ENCODE measurements at places on chromosomes 7 and 10. TPM values are rescaled to one million over a fixed set of nuclear protein-coding genes. Genes with fewer than 3 reads are reported as not detected.

Gene NEUROD6
- total RNA-seq: not detected

DNA sequence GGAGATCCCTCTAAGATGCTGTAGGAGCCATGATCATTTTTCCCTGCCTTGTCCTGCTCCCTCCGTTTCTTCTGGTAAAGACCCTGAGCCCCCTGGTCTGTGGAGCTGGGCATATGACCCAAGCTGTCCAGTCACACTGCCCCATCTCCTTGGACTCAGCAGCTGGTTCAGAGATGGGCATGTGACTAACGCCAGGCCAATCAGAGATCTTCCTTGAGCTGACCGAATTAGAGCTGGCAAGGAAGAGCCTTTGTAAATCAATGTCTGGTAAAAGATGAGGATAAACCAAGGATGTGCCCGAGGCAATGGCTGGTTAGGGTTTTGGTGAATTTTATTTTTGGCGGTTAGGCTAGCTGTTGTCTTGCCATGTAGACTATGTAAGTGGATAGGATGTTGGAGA, 173.3 kb downstream of the LCOR start:
- no peak for DNase-seq

GRCh38 chr7:12067156-12067831, 143.8 kb upstream of the TMEM106B start:
- peak; percentile 87 for DNase-seq

DNA sequence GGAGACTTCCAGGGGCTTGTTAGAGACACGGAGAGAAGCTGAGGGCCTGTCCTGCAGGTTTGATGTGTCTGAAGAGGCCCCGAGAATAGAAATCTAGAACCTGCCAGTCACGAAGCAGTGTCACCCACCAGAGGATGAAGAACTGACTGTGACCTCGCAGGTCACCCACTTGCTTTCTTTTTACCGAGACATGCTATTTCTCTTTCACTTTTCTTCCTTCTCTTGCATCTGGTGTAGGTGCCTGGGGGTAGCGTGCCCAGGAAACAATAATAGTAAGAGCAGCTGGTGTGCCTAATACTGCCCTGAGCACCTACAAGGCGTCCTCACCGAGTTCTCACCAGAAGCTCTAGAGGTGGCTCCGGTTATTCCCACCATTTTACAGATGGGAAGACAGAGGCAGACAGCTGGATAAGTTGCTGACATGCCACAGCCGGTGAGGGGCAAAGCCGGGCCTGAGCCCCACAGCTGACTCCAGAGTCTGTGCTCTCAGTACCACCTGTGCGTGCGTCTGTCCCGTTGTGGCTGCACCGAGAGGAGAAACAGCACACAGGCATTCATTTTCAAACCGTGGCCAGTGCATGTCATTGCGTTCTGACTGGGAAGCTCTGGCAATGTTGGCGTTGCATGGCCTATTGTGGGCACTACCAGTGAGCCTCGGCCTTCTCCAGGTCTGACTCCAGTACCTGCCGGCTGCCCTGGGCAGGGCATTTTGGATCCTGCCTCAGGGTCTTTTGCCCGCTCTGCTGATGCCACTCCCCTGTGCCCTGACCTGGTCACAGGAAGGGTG, 7.8 kb downstream of the CHST3 start:
- DNase-seq: no peak

DNA sequence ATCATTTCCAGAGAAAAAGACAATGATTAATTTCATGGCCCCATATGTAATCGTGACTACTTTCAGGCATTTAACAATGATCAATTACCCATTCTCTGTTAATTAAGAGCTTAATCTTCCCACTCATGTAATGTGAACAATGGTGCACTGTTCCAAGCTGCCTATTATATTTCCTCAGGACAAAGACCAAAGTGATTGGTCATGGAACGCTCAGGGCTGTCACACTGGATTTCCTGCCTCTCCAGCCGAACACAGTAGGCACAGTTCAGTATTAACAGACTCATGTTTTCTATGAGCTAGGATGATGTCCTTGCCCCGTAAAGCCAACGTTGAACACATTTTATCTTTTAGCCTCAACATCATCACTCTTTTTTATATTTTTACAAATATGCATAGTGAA, 142.7 kb upstream of the FZD8 start:
- DNase-seq: no peak

- peak; percentile 89 for DNase-seq
These were observed 100.6 kb downstream of the FAM204A start for GRCh38 chr10:118241229-118242137.

DNA sequence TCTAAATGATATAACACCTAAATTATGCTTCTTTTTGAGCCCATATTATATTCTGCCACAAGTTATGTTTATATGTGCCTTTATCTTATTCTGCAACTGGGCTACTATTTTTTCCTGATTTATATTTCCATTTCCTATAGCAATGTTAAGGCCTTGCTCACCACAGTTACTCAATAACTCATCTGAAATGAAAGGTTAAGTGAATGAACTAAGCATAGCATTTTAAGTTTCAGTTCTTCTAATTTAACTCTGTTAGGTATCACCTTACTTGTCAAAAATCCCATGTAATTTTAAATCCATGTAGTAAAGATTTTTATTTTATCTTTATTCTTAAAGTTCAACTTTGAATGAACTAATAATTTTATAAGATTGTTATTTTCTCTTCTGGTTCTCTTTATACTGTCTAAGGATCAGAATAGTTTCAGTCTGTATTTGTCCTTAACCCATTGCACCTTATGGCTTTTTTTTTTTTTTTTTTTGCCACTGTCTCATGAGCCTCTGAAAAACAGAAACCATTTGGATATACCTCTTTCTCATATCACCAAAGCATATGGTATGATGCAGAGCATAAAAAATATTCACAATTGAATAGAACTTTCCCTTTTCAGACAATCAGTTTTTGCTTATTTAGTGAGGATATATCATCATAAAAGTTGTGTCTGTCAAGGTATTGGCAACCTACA, 301.8 kb upstream of the ZWINT start:
- DNase-seq: no peak

DNA sequence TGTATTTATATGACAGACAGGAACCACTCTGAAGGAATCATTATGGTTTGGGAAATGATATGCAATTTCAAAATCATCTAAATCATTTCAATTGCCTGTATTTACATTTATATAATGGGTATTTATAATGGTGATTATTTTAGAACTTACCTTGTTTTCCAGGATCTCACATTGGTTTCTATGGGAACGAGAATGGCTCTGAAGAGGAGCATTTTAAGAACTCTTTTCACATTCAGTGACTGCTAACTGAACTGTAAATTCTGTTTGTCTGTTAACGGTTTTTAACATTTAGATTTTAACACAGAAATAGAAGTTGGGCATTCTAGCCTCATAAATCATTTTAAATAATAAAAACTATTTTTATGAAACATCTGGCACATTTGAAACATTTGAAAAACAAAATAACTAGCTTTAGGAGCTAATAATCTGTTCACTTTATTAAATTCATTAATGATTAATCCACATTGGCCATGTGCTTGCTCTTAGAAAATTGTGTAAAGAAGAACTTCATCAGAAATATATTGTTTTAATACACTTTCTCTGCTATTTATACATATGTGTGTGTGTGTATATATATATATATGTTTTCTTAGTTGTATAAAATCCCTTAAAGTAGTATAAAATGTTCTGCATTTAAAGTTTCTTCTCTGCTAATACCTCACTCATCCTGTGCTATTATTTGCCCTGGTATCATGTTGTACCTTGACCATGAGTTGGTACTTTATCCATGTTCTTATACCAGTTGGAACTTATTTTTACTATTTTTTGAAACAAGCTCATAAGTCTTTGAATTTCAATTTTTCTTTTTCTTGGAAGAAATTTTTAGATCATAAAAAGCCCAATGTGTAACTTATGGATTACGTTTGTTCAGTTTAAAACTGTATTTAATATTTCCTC, 8.7 kb upstream of the SEM1 start:
- DNase-seq: no peak
